ENCODE measurements at places on chromosomes 4 and X. TPM values are rescaled to one million over a fixed set of nuclear protein-coding genes. Genes with fewer than 3 reads are reported as not detected.

GRCh38 chr4:105963461-105964400 is 68.5 kb downstream of the NPNT start:
- no peak for DNase-seq

GRCh38 chrX:97806238-97806637 is 922.5 kb downstream of the RPA4 start:
- no peak for DNase-seq

- DNase-seq, result no peak
These were observed 187.0 kb downstream of the AASDH start for GRCh38 chr4:56200275-56200674.

Gene S100P
- total RNA-seq, result 837 TPM

- DNase-seq, result no peak
These were observed 13.0 kb downstream of the USO1 start for GRCh38 chr4:75737398-75737797.

- DNase-seq, result peak; percentile 15
These were observed 654.6 kb upstream of the GALNT7 start for GRCh38 chr4:172514011-172514410.

Gene MAGEB2
- total RNA-seq, result not detected

GRCh38 chr4:77917601-77918000 is 55.0 kb downstream of the MRPL1 start:
- DNase-seq, result no peak

DNA sequence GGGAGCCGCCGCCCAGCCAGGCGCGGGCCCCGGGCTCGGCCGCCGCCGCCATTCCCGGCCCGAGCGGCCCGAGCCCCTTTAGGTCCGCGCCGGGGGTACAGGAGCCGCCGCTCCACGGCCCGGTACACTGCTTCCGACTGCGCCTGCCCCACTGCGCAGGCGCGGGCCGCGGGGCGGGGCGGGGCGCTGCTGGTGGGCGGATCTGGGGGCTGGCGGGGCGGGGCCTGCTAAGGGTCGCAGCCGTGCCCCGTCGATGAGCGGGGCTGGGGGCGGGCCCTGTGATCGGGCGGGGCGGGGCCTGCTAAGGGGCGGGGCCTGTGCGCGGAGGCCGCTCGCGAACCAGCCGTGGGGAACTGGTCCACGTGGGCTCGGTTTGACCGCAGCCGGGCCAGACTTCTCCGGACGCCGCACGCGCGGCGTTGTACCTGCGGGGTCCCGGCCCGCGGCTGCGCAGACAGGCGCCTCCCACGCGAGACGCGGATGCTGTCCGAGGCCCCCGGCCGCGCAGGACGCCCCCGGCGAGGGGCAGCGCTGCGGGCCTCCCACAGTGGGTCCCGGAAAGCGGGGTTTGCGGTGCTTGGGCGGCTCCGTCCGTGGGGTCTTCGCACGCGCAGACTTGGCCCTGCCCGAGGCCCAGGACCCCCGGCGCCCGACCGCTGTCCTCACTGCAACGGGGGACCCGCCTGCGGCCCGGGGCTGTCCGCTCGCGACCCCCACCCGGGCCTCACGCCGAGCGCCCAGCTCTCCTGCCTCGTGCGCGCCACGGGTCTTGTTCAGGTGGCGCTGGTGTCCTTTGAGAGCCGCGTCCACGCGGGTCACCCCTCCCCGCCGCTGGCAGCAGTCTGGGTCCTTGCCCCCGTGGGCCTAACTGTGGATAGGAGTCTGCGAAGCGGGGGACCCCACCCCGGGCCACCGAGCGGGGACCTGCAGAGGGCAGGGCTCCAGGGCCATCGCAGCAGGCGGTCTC is at the start of gene DGKQ:
TSS of gene DGKQ (minus strand) at position 139 of the 967 bp plus-strand sequence. CDS start at position 52, 87 bp downstream.
- peak; percentile 80 for DNase-seq

Gene SYNPO2
- 0.87 TPM for total RNA-seq

DNA sequence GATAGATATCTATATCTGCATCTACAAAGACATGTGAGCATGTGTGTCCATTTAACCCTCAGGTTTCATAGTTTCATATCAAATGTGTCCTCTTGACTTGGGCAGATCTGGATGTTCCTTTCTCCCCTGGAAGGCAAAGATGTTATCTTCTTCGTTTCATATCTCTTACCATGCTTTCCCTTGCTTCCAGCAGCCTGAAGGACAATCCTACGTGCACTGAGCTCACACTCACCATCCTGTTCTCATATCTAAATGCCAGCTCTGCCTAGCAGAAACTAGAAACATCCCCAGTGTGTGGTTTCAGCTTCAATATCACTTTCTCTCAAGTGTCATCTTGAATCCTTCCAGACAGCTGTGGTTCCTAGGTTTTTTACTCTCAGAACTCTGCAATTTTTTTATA is 66.2 kb downstream of the ZAR1 start:
- DNase-seq, result no peak

GRCh38 chr4:26402458-26402857 is 81.6 kb downstream of the RBPJ start:
- no peak for DNase-seq

DNA sequence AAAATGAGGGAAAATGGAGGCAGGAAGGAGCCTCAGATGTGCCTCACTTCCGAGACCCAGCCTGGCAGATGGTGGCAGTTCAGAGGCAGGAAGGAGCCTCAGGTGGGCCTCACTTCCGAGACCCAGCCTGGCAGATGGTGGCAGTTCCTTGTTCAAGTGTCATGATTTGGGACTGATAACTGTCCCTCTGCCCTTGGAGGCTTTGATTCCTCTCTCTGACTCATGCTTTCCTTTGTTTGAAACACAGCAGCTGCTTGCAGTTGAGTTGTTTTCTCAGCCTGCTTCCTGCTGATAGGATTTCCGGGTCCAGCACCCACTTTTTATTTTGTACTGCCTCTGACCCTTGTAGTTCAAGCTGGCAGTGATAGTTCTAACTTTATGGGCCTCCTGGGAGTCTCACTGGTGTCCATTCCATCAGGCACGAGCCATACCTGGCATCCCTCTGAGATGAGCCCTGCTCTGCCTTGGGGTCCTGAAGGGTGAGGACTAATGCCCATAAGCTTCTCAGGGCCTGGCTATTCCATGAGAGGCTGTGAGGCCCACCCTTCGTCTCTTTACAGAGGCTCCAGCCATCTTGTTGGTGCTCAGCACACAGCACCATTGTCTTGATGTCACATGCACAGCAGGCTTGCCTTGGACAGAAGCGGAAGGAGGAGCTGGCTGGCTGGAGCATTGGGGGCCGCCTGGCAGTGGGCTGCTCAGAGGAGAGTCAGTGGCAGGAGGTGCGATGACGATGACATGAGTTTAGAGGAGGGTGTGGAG is 13.0 kb downstream of the RGS12 start:
- DNase-seq, result no peak

Data from PC-9 (cell line).